ENCODE measurements at places on chromosomes 16 and 17.

- no peak for DNase-seq
Measured at GRCh38 chr17:17770632-17771044, 66.1 kb downstream of the SREBF1 start.

- DNase-seq: no peak
Measured at GRCh38 chr17:9886141-9886930, 18.7 kb downstream of the RCVRN start.

- no peak for DNase-seq
Measured at GRCh38 chr17:38961413-38961812, 5.8 kb downstream of the FBXO47 start.

GRCh38 chr16:67246756-67247191 is 507 bp downstream of the FHOD1 start:
- DNase-seq: no peak

DNA sequence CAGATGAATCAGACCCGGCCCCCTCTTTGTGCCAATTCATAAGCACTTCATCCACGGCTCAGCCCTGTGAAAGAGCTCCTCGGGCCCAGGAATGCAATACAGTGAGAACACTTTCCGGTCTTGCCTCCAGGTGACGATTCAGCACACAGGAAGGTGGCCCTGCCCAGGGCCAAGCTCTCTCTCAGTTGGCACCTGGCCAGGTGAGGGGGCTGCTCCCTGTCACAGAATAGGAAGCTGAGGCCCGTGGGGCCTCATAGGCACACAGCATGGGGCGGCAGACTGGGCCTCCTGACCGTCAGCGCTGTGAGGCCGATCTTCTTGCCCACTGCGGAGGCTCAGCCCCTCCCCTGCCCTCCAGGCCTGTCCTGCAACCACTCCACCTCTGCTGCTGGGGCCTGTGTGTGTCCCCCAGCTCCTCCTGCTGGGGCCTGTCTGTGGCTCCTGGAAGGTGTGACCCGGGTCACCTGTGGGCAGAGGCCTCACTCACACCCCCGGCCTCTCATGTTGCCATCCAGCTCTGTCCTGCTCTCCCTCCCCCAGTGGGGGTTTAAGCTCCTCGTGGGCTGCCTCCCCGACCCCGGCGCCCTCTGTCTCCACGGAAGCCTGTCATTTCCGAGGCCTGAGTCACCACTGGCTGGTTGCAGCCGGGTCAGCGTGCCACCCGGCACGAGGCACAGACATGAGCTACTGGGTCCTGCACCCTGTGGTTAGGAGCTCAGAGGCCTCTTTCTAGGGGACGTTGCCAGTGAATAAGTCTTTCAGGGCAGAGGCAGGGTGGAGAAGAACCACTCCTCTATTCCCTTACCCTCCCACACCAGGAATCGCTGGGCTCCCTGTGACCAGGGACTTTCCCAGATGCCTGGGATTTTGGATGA is 114.4 kb downstream of the SEC14L1 start:
- no peak for DNase-seq

GRCh38 chr16:57167953-57168352 is 17.9 kb downstream of the PSME3IP1 start:
- DNase-seq: no peak

All from left renal cortex interstitium (tissue), 4 donors.